ENCODE measurements at places on chromosomes 4 and X. TPM values are rescaled to one million over a fixed set of nuclear protein-coding genes. Genes with fewer than 3 reads are reported as not detected.

GRCh38 chrX:131830400-131831184 is 192.5 kb upstream of the STK26 start:
- DNase-seq: peak; percentile 56

GRCh38 chr4:19999775-20000414 is 251.8 kb upstream of the SLIT2 start:
- no peak for DNase-seq

- no peak for DNase-seq
Measured at GRCh38 chr4:4426511-4427120, 39.7 kb downstream of the NSG1 start.

ALAS2 gene
- not detected for total RNA-seq

- peak; percentile 18 for DNase-seq
Measured at GRCh38 chrX:13699183-13699826, 10.4 kb downstream of the RAB9A start.

DNA sequence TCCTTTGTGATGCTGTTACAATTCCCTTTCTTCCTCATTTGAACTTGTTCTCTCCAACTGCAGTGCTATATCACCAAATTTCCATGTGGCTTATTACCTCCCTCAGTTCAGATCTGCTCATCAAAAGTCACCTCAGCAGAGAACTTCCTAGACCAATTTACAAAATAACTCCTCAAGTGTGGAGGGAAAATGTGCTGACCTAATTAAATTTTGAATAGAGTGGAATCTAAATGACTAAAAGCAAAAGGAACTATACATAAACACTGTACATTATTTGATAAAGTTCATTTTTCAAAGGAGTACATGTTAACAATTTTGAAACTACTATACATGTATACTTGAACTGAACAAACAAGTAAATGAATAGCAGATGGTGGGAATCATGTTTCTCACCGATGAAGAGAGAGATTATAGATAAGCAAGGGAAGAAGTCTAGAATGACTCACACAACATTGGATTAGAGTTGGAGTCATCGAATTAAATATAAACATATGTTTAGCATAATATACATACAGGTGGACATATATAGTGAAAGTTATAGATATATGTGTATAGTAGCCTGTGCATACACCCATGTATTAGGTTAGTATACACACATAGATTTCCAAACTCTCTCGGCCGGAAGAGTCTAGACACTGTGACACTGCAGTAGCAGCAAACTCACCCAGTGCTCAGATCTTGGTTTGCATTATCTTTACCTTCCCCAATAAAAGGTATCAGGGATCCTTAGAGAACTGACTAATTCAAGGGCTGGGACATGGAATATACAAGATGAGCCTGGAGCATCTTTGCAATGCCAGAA is 318.7 kb downstream of the PCDH18 start:
- DNase-seq: no peak

DNA sequence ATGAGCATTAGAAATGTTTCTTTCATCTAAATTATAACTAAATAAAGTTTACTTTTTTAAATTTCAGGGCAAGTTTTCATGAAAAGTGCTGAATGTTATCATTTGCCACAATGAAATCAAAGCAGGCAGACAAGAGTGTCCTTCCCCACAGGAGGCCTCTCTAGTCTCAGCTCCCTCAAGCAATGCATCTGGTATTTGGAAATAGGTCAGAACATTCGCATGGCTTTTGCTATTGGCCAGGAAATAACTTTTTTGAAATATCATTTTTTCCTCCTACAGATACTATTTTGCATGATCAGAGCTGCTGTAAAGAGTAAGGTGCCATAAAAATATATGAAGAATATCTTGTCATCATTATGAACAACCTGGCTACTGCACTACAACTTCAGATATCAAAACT is 41.1 kb downstream of the MAD2L1 start:
- no peak for DNase-seq

DNA sequence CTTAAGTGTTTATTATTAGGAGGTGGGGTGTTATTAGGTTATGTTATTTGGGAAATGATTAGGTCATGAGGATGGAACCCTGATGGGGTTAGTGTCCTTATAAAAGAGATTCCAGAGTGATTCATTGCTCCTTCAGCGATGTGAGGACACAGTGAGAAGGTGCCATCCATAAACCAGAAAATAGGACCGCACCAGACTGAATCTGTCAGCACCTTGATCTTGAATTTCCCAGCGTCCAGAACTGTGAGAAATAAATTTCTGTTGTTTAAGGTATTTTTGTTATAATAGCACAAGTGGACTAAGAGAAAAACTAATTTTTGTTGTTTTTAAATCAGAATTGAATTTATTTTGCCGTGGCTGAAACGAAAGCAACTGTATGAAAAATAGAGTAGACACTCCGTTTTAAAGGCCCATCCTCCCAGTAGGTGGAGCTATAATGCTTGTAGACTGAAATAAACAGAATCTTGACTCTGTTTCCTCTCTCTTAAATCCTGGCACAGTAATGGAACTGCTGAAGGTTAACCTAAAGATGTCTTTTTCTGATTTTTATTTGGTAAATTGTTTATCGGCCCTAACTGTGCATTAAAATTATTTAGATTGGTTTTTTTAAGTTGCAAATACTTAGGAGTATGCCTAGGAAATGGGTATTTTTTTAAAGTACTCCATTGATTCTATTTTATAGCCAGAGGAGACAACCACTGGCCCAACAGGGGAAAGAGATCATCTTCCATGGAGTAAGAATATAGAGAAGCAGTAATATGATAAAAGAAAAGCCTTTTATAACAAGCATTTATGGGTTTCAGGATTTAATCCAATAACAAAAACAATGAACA is 133.2 kb upstream of the ADAMTS3 start:
- peak; percentile 47 for DNase-seq

ZNF718 gene
- total RNA-seq: 8.9 TPM

DNA sequence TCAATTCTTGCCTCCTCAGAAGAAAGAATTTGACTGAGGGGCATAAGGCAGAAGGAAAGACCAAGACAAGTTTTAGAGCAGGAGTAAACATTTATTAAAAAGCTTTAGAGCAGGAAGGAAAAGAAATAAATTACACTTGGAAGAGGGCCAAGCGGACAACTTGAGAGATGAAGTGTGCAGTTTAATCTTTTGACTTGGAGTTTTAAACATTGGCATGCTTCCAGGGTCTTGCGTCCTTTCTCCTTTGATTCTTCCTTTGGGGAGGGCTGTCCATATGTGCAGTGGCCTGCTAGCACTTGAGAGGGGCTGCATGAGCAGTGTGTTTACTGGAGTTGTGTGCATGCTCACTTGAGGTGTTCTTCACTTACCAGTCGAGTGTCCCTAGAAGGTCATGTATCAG is 275.8 kb upstream of the IL1RAPL1 start:
- DNase-seq: no peak

DNA sequence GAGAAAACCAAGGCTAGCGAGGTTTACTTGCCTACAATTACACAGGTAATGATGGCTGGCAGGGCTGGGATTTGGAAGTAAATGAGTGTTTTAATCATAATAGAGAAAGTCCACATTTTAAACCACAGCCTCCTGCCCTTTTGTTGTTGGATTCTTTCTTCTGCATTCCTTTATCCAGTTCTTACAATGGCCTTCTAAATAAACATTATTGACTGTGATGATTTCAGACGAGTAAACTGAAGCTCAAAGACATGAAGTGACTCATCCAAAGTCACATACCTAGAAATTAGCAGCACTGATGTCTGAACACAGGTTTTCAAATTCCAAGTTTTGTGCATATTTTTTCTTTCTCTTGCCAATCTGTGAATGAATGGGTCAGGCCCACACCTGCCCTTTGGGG is 51.2 kb upstream of the C1QTNF7 start:
- peak; percentile 41 for DNase-seq

- peak; percentile 69 for DNase-seq
Measured at GRCh38 chr4:26779674-26780073, 81.0 kb upstream of the STIM2 start.

FAM236A gene
- not detected for total RNA-seq

C1QTNF7 gene
- total RNA-seq: not detected

GRCh38 chr4:14184265-14184664 is 556.7 kb upstream of the BOD1L1 start:
- peak; percentile 35 for DNase-seq

ARMCX2 gene
- 199 TPM for total RNA-seq
